ENCODE measurements at places on chromosomes 4 and X.
A peak's percentile ranks its signal among the peaks of the same experiment; 100 is the strongest.

GRCh38 chr4:186999686-187000085, 276.0 kb upstream of the FAT1 start:
- DNase-seq, result no peak

DNA sequence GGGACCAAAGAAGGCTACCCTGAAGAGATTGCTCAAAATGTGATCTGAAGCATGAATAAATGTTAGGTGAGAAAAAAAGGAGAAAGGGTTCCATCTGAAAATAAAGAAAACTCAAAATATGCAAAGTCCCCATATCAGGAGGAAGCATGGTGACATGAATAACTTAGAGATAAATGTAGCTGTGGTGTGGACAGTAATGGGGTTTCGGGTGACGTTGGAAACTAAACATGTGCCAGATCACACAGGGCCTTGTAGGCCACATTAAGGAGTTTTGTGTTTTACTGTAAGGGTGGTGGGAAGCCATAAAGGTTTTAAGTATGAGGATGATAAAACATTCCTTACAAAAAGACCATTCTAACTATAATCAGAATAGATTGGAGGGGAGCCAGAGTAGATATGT, 40.3 kb upstream of the ACSL4 start:
- no peak for DNase-seq

GRCh38 chr4:53497487-53498244, 93.6 kb downstream of the LNX1 start:
- no peak for DNase-seq

DNA sequence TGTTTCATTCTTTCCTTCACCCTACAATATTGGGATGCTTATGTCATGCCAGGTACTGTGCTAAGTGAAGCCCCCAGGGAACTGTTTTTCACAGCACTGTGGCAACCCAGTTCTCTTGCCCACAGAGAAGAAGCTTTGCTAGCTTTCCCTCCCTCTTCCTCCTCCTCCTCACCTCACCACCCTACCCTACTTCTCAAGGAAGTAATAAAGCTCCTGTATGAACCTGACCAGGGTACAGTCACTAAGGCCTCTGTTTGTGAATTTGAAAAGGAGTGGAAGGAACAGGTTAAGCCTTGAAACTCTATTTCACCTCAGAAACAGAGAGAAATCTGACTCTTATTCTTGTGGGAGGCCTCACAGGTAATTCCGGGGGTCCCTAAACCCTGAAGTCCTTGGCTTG, 219.4 kb upstream of the RADX start:
- no peak for DNase-seq

- no peak for DNase-seq
These were observed 20.6 kb upstream of the HPGDS start for GRCh38 chr4:94363136-94363655.

GRCh38 chr4:152634110-152634760, 45.6 kb downstream of the TMEM154 start:
- no peak for DNase-seq

- no peak for DNase-seq
These were observed 65.6 kb downstream of the ATXN3L start for GRCh38 chrX:13254076-13254785.

DNA sequence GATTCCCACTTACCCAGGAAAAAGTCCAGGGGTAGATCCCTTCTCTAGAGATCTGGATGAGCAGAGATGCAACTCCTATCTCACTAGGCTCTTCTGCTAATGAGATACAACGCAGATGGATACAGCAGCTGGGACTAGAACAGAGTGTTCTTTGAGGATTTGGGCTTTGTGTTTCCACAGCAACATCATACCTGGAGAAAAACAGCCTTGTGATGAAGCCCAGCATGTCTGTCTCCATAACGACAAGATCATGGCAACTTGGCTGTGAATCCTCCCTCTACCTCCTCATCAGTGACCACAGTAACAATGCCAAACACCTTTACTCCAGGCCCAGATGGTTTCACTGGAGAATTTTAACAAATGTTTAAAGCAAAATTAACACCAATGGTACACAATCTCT, 80.1 kb downstream of the RCHY1 start:
- DNase-seq, result no peak

DNA sequence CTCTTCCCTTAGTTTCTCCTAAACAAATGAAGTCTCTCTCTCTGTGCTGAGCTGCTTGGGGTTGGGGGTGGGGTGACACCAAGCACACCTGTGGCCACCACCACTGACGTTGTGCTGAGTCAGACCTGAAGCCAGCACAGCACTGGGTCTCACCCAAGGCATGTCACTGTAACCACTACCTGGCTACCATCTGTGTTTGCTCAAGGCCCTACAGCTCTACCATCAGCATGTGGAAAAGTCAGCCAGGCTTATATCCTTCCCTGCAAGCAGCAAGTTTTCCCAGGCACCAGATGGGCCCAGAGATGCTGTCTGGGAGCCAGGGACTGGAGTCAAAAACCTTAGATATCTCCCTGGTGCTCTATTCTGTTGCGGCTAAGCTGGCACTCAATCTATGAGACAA, 6.9 kb downstream of the CXCL10 start:
- no peak for DNase-seq

GRCh38 chrX:153200462-153200861, 21.4 kb downstream of the MAGEA1 start:
- no peak for DNase-seq

DNA sequence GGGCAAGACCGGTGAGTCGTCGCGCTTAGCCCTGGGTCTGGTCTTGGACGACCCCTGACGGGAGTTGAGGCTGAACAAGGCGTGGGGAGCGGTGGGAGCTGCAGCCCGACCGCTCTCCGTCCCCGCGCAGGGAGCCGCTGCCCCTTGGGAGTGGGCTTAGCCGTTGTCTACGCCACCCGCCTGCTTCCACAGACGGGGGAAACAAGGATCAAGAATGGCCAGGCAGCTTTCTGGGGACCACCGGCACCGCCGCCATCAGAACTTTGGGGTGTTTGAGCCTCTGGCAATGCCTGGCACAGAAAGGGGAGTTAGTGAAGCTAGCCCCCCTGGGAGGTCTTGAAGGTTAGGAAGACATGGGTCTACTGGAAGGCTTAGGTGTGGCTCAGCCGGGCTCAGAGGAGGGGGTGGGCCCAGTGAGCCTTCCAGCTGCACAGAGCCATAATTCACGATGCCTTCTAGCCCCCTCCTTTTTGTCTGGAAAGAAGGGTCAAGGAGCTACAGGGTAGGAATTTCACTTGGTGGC, 583 bp downstream of the RASL11B start:
- no peak for DNase-seq

DNA sequence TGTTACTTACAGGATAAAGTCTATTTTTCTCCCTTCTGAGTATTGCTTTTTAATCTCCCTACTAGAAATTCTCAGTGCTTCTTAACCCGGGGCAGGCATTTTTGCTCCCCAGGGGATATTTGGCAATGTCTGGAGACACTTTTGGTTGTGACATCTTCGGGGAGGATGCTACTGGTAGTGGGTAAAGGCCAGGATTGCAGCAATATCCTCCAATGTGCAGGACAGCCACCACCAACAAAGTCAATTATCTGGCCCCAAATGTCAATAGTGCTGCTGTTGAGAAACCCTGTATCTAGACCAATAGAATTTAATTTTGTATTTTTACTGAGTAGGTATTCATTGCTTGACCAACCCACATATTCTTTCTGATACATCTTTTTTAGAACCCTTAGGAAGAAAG, 669.5 kb upstream of the MAGEB2 start:
- no peak for DNase-seq

- no peak for DNase-seq
These were observed 167.2 kb downstream of the EVC2 start for GRCh38 chr4:5541169-5541568.

DNA sequence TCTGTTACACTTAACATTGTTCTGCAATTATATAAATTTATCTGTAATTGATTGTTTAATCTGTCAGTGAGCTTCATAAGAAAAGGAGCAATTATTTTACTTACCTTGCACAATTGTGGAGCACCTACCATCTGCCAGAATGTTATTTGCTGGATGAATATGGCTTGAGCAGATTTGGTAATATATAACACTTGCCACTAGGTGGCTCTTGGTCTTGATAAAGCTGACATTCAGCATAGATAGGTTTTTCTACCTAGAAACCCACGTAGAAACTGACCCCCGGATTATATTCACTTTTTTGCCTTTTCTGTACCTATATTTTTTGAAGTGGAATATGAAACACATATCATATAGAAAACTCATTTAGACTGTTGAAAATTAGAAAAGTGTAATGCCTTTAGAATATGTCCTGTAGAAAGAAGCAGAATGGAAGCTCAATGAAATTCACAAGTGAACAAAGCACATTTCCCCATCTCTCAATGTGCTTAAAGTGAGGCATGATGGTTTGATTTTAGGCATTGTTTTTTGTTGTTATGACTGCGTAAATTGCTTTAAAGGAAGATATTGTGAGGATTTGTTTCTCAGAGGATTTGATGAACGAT, 9.5 kb downstream of the RBPJ start:
- DNase-seq, result no peak

DNA sequence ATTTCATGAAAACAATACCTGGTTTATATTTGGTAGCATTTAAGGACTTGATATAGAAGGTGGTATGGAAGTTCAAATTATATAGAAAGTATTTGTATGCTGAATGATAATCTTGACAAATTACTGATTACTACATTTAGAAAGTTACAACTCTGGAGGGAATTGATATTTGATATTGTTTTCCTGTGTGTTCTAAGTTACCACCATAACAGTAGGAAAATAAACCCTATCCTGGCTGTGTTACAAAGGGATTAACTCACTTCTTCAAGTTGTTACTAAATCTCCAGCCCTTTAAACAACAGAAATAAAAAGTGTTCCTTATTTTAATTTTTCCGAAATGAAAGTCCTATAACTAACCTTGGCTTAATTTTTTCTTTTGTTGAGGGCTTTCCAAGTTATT, 36.6 kb downstream of the FHL1 start:
- DNase-seq, result no peak

GRCh38 chr4:121199742-121200561, 35.8 kb upstream of the TNIP3 start:
- peak; percentile 38 for DNase-seq

- no peak for DNase-seq
These were observed 646 bp downstream of the ABCB7 start for GRCh38 chrX:75155447-75155826.

DNA sequence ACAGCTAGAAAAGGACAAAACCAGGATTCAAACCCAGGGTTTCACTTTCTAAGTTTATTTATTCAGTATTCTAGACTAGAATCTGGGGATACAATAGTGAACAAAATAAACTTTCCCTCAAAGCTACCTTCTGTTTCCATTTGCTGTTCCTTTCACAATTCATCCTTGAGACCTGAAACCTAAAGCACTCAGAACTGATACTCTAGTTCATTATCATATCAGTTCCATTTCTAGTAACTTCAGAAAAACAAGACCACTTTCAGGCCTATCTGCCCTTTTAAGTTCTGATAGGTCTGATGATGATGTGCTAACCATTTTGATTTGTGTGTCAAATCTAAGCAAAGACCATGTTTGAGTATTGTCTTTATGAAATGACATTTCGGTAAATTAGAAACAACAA, 7.8 kb upstream of the XK start:
- no peak for DNase-seq

DNA sequence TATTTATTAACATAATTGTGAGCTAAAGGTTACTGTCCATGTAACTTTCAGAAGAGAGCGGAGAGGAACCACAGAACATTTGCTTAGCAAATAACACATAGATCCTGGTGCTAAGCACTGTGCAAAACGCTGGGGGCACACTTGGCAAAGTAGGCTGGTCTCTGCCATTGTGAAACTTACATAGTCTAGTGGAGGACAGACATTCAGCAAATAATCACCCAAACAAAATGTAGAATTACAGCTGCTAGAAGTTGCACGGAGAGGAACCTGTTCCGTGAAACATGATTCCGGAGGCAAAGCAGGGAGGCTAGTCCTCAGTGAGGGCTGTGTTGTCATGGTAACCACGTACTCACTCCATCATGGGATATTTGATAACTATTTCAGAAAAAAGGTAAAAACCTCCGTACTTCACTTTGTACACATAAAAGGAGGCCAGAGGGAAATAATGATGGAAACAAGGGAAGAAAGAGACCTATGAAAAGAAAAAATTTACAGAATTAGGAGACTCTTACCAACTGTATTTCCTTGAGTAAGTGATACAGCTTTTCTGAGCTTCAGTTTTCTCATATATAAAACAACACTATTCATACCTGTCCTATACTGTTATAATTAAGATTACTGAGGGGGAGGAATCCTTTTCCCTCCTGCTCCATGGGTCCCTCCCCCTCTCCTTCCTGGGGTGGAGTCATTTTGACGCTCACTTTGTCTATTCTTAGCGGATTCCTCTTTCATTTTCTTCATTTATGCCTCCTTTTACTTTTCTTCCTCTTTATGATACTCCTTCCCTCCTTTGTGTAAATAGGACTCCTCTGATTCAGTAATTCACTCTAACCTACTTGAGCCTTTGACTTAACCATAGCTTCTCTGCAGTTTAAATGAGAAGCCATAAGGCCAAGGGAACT, 825 bp upstream of the RASGEF1B start:
- peak; percentile 58 for DNase-seq

DNA sequence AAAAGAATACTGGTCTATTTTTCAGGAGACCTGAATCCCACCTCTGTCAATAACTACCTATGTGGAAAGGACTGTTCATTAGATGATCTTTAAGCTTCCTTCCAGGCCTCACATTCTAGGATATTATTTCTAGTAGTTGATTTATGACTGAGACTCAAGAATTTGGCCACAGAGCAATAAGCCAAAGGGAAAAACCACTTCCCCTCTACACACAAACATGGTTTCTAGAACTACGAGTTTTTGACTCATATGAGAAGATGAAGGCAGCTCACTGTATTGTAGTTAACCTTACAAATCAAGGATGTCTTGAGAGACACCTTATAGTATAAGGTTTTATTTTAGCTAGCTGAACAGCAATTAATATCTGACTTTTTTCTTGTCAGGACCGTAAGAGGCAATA, 36.9 kb upstream of the GDPD2 start:
- no peak for DNase-seq

DNA sequence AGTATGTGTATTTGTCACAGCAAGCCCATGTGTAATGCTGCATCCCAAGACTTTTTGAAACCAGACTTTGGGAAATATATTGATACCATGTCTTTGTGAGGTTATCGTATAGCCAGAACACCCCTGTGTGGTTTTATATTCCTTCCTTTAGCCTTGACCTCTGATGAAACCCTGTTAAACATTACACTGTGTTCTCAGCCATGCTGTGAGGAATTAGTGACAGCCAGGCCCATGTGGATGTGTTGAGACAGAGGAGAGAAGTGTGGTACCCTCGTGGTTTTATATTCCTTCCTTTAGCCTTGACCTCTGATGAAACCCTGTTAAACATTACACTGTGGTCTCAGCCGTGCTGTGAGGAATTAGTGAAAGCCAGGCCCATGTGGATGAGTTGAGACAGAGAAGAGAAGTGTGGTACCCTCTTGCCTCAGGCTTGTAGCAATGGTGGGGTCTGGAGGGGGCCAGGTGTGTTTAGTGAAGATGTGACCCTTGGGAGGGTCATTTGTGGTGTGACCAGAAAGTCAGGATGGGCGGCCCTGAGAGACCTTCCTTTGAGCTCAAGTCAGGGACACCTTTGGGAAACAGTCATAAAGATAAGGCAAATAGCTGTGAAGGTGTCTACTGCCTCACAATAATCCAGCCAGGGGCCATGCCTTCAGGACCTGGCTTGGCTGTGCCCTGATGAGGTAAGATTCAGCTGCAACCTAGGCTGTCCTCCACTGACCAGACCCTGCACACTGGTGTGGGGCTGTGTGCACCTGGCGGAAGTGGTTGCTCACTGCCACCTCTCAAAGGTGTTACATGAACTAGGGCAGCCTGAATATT, 110.0 kb downstream of the IRF2 start:
- DNase-seq, result no peak
